Kidney glomerular epithelial cell (primary cell): ENCODE measurements at places on chromosomes 6 and 20.

DNA sequence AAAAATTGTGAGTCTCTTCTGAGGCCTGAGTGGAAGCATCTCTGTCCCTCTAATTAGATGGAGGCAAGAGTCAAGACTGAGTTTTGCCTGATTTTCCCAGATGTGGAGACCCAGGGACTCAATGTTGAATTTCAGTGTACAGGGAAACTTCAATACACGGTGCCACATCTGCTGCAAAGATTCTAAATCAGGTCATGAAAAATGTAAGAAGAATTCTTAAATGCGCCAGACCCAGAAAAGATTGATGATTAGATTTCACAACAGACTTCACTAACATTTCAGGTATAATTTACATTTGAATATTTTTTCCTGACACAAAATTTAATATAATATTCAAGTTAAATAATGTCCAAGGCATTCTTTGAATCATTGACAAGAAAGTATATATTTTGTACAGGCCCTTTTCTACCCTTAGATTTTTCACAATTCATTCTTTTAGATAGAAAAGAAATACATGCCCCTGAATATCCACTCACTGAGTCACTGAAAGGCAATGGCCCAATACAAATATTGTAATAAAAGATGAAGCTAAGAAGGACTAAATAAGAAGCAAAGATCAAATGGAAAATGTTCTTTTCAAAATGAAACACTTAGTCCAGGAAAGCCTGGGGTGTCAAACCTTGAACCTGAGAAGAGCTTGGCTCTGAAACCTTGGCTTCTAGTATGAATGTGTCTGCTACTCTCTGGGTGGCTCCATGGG lies 18.2 kb upstream of the HDGFL1 start:
- no peak for DNase-seq

DNA sequence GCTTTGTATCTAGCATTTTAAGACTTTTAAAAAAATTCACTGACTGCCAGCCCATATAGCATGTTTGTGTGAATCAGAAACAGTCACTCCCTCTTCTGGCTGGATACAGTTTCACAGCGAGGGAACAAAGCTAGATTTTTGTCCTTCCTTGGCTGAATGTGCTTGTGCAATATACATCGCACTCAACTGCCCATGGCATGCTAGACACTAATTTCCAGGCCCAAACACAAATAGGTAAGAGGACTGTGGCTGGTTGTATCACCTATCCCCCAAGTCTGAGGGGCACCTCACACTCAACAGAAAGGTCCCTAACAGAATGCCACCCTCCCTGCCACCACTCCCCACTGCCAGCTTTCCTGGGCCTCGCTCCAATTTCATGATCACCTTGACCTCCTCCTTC lies 16.2 kb upstream of the BLCAP start:
- DNase-seq: no peak

DNA sequence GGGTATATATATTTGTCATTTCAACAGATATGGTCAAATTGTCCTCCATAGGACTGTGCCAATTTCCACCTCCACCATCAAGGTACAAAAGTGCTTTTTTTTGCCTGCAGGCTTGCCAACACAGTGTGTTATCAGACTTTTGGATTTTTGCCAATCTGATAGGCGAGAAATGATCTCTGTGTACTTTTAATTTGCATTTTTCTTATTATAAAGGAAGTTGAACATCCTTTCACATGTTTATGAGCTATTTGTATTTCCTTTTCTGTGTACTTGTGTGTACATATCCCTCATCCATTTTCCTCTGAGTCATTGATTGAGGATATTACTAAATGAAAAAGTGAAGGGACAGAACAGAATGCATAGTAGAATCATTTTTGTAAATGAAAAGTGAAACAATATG lies 39.0 kb upstream of the PTPN1 start:
- no peak for DNase-seq

DNA sequence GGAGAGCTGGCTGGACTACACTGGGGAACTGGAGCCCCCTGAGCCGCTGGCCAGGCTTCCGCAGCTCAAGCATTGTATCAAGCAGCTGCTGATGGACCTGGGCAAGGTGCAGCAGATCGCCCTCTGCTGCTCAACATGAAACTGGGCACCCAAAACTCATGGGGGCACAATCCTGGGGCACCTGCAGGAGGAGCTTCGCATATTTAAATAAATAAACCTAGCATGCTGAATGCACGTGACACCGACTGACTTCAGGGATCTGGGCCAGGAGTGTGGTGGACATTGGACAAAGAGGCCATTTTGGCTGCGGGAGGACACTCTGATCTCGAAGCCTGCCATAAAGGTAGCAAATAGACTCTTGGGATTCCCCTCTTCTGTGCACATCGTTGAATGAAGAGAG lies 6.8 kb downstream of the SCAND1 start:
- no peak for DNase-seq

DNA sequence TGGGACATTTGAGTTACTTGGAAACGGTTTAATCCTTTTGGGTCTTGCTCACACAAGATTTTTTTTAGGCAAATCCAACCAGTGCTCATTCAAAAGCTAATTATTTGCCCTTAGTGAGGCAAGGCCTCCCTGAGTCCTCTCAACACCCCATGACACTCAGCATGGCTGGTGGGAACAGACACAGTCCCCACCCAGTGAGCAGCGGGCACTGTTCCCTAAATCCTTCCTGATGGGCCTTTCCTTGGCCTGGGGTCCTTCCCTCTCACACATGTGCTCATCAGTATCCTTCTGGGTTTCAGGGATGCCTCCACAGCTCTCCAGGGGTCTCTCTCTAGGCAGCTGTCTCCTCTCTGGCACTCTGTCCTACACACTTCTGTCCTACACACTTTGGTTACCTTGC lies 28.0 kb downstream of the PLAGL2 start:
- DNase-seq: no peak

DNA sequence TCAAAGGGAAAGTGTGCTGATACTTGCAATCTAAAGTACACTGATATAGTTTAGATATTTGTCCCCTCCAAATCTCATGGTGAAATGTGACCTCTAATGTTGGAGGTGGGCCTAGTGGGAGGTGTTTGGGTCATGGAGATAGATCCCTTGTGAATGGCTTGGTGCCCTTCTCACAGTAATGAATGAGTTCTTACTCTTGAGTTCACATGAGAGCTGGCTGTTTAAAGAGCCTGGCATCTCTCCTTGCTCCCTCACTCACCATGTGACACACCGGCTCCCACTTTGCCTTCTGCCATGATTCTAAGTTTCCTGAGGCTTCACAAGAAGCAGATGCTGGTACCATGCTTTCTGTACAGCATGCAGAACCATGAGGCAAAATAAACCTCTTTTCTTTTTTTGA lies 78.1 kb downstream of the REPS1 start:
- no peak for DNase-seq

- no peak for DNase-seq
Observed at GRCh38 chr6:7171119-7171518, 63.4 kb downstream of the RREB1 start.

DNA sequence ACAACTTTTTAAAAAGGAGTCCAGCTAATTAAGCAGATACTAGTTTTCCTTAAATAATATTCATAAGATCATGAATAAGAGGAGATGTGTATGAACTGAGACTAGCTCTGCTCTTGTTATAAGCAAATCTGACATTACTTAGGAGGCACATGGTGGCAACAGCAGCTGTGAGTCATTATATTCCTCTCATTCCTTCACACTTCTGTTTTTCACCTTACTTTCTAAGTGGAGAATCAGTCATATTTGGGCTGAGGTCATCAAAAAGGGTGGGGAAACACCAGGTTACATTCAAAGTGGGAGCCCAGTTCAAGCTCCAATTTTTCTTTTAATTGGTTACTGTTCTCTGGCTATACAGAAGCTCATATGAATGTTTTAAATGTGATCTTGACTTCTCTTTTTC lies 6.0 kb upstream of the RIPPLY2 start:
- DNase-seq: no peak

DNA sequence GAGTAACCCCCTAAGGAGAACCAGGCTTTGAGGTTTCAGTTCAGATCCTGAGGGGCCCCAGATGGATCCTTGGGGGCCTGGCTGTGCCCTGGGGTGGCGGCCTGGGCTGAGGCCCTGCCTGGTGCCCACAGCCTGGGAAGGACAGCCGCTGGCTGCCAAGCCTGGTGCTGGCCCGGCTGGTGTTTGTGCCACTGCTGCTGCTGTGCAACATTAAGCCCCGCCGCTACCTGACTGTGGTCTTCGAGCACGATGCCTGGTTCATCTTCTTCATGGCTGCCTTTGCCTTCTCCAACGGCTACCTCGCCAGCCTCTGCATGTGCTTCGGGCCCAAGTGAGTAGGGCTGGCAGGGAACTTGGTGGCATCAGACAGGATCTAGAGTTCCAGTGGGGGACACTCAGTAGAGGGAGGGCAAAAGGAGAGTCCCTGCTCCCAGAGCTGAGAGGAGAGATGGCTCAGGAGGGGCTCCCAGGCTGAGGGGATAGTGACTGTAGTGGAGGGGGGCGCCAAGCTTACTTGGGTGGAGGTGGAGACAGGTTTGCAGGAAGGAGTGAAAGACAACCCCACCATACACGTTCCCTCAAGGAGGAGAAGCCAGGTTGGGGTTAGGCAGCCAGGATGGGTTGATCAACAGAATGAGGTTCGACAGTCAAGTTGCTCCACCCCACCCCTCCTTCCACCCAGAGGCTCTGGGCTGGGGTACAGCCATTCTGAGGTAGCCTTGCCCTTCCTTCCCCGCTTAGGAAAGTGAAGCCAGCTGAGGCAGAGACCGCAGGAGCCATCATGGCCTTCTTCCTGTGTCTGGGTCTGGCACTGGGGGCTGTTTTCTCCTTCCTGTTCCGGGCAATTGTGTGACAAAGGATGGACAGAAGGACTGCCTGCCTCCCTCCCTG lies 9.5 kb downstream of the SLC29A1 start:
- no peak for DNase-seq
